Right renal pelvis (tissue), 4 donors: ENCODE measurements at places on chromosomes 1 and 21.
A peak's percentile ranks its signal among the peaks of the same experiment; 100 is the strongest.

DNA sequence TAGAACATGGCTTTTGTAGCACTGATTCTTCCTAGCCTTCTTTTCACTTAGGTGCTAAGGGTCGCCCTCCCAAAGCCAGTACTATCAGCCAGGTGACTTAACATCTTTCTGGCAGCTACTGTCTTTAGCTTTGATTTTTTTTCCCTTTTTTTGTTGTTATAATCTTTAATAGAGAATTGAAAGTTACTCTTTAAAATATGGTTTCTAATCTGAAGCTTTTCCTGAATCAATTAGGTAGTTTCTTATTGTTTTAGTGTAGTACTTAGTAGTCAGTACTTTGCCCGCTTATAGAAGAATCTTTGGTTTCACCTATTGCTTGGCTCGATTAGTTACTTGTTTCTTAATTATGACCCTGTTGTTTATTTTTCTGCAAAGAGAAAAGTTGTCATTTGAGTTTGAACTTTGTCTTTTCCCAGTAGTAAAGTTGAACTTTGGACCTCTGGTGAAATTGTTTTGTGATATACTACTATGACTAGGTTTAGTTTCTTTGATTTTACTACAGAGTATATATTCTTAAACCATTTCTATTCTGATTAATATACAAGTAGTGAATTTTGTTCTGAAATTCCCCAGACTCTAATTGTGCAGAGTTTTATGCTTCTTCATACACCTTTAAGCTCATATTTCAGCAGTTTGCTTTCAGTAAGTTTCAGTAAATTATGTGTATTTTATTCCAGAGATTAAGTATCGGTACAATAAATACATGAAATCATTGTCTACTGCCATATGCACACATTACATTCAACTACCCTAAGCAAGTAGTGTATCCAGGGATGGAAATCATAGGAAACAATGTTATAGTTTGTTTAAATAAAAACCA lies 3.9 kb downstream of the MAGI3 start:
- DNase-seq, result no peak

DNA sequence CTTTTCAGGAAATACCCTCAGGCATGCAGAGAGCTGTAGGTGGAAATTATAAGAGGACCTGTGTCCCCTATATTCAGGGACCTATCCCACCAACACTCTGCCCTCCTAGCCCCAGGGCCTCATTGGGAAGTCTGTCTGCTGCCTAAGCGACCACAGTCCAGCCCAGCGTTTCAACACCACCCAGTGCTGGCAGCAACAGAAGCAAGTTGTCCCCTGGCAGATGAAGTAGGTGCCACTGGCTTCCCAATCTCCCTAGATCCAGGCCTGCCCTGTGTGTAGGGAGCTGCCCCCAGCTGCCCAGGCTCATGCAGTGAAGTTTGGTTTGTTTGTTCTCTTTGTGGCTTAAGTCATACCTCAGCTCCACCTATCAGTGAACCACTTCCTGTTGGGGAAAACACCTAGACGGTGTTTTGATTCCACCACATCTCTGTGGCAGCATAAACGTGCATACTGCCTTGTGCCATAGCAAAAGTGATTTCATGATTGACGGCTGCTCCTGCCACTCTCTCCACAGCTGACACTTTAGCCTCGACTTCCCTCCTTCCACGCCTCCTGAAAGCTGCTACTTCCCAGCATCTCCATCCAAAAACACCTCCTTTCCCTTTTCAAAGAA lies 8.1 kb upstream of the LEFTY1 start:
- DNase-seq, result no peak

DNA sequence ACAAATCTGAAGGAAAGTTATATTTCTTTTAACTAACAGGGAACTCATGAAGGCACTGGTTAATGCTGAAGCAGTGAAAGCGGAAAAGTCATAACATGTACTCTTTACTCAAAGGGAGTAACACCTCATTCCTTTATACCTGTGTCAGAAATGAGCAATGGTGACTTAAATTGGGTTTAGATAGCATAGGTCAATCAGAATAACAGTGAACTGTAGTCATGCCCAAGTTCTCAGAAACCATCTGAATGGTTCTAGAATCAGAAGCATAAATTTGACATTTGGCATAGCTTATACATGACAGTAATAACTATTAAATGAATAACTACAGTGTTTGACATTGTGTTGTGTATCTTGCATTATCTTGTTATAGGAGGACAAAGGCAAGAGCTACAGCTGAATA lies 382.0 kb downstream of the NUF2 start:
- no peak for DNase-seq

GRCh38 chr1:162670928-162671663 lies 38.8 kb downstream of the DDR2 start:
- no peak for DNase-seq

DNA sequence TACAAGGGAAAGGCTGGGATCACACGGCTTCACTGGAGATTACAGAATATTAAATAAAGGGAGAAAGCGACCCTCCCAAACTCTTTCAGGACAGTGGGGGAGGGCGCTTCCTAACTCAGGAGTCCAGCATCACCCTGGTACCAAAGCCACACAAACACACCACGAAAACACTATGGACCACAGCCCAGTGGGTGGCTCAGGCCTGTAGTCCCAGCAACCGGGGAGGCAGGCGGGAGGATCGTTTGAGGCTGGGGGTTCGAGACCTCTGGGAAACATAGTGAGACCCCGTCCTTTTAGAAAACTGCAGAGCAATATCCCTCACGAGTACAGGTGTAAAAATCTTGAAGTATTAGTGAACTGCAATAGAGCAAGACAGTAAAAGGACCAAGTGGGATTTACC lies 16.0 kb downstream of the TRIM11 start:
- DNase-seq, result no peak

DNA sequence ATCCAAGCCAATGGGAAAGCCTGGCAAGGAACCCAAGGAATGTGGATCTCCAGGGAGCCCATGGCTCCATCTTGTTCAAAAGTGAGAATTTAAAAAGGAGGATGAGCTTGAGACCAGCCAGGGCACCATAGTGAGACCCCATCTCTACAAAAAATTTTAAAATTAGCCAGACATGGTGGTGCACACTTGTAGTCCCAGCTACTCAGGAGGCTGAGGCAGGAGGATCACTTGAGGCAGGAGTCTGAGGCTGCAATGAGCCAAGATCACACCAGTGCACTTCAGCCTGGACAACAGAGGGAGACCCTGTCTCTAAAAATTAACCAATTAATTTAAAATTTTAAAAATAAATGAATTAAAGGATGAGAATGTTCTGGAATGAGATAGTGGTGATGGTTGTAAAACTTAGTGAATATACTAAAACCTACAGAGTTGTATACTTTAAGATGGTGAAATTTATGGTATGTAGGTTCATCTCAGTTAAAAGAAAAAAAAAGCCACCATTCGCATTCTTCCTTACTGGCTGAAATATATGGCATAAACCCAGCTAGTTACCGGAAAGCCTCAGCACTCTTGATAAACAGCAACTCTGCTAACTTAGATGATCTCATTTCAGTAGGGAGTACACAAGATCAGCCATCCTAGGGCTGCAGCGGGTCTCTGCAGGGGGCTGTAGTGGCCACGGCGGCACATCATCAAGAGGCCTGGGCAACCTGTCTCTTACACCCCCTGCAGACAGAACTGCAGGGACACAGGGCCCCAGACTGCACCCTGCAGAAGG lies 48.3 kb upstream of the H6PD start:
- no peak for DNase-seq

GRCh38 chr21:38389896-38390295 lies 108.4 kb downstream of the ERG start:
- no peak for DNase-seq

GRCh38 chr1:202090994-202091393 lies 31.7 kb upstream of the GPR37L1 start:
- DNase-seq, result no peak

DNA sequence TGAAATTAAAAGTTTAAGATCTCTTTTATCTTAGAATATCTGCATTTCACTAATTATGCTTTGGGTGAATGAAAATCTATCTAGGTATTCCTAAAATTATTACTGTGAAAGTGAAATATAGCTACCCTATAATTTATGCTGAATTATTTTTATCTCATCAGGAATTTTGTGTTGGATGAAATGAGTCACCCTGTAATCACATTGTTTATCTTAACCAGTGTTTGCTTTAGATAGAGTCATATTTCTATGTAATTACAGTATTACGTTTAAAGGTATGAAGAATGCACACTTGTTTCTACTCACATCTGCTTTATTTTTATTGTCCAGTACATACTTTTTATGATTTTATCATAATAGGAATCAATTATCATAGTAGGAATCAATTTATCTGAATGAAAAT lies 249.2 kb downstream of the NCAM2 start:
- DNase-seq, result no peak

DNA sequence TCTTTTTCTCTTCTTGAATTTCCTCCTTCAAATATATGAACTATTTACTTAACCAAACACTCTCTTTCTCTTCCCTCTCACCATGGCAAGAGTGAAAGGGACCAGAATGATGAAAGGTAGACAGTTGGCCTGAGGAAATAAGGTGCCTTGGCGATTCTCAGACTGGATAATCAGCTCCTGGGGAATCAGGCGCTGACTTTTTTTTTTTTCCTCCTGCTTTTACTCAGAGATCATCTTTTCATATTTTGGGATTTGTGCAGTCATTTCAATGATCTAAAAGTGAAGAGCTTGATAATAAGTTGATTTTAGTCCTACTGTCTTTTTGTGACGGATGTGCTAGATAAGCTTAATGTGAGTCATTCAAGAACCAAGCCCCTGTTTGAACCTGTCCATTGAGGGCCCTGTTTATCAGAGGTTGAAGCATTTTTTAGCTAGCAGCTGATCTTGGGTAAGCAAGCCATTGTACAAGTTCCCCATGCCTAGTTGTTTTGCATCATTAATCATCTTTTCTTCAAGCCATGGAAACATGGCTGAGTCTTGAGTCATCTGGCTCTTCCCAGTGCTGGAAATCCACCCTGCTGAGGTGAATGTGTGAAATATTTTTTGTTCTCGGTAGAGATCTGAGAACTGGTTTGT lies 40.8 kb downstream of the ITSN1 start:
- no peak for DNase-seq

DNA sequence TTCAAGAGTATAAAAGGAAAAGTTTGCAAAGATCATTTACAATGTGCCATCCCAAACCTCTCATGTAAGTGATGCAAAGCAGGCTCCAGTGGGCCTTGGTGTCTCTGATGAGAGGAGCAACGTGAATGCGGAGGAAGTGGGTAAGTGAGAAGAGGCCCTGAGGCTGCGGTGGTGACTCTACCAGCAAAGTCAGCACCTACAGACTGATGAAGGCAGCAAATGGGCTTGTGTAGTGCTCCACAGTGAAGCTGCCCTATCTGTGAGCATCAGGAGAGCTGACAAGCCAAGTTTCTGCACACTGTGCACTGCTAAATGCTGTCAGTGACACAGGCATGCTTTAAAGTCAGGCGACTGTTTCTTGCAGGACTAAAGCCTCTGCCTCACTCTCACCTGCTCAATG lies 15.6 kb upstream of the RAP1A start:
- no peak for DNase-seq

- DNase-seq, result no peak
Observed at GRCh38 chr1:235617808-235618207, 31.8 kb downstream of the GNG4 start.

- DNase-seq, result no peak
Observed at GRCh38 chr21:33686386-33686785, 44.1 kb downstream of the ITSN1 start.

DNA sequence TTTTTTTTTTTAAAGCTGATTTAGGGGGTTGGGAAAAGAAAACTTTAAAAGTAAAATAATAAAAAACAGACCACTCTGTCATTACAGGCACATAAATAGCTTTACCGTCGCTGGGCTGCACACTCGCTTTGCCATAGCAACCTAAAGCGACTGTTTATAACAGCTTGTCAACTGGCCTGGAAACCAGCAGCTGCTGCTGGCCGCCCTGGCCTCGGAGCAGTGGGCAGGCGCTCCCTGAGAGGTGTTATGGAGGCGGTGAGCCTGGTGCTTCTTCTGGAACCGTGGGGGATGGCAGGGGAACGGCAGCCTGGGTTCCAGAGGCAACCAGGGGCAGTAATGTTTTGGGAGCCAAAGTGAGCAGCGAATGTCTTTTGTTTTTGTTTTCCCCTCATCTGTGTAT lies 45.7 kb downstream of the ATP2B4 start:
- DNase-seq, result peak; percentile 69

DNA sequence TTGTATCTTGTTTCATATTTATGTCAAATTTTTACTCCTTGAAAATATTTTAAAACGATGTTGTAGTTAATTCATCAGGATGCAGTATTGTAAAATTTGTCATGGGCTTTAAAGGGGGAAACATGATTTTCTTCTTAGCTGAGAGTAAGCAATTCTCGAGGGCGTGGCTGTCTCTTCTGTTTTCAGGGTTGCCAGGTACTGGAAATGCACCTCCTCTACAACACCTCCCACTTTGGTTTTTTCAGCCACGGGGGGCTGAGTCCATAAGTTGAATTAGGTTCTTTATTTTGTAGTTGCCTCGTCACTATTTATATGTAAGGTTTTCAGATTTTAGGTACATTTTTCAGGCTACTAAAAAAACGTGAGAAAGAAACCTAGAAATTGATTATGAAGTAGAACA lies 64.0 kb downstream of the PRDM2 start:
- DNase-seq, result no peak

GRCh38 chr21:33940881-33941245 lies 25.3 kb upstream of the ATP5PO start:
- no peak for DNase-seq

DNA sequence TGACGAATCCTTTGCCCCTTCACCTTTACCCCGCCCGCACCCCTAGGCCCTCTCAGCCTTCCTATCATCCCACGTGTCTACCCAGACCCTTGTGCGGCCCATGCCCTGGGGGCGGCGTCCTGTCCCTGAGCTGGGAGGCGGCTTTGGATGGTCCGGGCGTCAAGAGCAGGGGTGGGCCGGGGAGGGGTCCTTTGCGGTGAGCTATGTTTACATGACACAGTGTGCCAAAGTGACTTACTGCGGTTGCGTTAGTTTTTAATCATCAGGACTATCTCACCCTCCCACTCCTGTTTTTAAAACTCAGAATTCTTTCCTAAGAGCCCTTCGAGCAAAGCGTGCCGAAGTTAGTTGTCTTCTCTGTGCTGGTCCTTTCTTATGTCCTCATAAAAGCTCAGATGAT lies 144.6 kb downstream of the PGBD5 start:
- no peak for DNase-seq

DNA sequence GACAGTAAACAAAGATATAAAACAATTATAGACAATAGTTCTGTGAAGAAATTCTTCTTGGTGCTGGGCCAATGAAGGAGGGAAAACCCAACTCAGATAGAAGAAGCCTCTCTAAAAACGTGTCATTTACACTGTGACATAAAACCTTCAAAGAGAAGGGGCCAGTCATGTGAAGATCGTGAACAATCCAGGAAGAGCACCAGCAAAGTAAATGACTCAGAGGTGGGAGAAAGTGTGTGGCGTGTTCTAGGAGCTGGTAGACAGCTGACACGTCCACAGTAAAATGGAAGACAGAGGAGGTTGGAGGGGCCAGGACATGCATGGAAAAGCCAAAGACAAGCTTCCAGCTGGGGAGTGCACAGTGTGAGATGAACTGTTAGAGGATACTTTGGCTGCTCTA lies 143.6 kb downstream of the VAV3 start:
- DNase-seq, result no peak

GRCh38 chr1:194062526-194062925 lies 876.1 kb upstream of the B3GALT2 start:
- no peak for DNase-seq

GRCh38 chr1:152919071-152919470 lies 10.7 kb downstream of the IVL start:
- DNase-seq, result no peak
